ENCODE measurements at places on chromosomes 11 and 22.
A peak's percentile ranks its signal among the peaks of the same experiment; 100 is the strongest.

DNA sequence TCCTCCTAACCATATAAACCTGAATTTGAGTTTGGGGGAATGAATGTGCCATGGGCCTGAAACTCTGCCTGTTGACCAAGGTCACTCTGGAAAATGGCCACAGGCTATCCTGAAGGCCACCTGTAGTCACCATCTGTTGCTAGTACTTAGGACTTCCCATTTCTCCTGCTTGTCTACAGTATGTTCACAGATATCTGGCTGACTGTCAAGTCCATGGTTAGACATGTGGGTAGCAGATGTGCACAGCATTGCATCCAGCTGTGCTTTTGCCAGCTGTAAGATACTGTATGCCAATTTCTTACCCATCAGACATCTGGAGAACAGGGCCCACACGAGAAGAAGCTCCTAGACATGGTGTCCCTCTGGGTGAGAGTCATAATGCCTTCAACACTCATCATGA lies 475.4 kb downstream of the INSC start:
- no peak for DNase-seq

GRCh38 chr11:104700609-104701008 lies 197.7 kb downstream of the CASP12 start:
- no peak for DNase-seq

DNA sequence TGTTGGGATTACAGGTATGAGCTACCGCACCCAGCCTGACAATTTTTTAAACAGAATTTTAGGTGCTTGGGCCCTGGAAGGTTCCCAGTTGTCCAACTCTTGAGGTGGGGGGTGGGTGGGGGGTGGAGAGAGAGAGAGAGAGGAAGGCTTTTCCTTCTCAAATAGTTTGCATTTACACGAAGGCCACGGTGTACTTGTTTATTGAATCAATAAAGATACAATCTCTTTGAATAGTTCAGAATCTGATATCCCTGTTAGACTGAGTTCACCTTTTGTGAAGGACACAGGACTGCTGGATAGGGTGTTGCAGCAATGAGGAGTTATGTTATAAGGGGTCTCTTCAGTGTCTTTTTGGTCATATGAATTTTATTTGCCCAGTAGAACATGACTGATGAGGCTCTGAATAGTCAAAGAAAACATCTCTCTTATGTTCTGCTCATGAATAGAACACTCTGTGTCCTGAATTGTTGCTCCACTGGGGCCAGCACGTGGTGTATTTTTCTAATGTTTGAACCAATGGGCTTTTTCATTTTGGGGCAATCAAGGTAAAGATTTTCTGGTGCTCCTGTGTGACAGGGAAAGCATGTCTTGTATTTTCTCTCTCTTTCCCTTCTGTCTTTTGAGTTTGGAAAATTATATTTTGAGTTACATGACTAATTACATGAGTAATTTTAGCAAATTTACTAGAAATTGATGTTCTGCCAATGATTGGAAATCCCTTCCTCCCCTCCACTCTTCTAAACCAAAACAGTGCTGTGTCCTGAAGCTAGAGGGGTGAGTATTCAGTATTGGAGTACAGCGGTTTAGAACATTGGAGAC lies 61.7 kb downstream of the PTPRJ start:
- no peak for DNase-seq

GRCh38 chr11:60769273-60769672 lies 12.6 kb downstream of the MS4A15 start:
- no peak for DNase-seq

- DNase-seq = peak; percentile 24
These were observed 80.7 kb upstream of the PPARA start for GRCh38 chr22:46069521-46070214.

DNA sequence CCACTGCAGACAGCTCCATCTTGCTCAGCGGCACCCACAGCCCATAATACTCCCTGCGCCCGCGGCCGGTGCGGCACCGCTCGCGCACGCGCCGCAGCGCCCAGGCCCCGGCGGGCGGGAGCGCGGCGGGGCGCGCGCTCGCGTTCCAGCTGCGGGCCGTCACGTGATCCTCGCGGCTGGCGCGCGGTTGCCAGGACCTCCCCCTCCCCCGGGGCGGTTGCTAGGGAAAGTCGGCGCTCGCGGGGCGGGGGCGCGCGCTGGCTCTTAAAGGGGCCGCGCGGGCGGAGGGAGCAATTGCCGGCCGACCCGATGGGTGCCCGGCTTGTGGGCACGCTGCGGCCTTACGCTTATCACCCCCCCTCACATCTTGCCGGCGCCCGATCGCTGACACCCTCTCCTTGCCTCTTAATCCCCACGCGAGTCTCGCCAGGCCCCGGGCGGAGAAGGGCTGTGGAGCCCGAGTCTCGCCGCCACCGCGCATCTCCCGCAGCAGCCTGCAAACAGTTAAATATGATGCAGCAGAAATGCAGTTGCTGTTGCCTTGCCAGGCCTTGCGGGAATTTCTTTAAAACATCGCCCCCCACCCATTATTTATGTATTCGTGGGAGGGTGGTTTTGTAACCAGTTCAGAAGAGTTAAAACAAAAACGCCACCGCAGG lies at the start of gene CBX6:
TSS of gene CBX6 (minus strand) at position 45 of the 659 bp plus-strand sequence. CDS start at position 19, 26 bp downstream.
- DNase-seq = peak; percentile 88

GRCh38 chr11:120548682-120549209 lies 37.2 kb downstream of the GRIK4 start:
- no peak for DNase-seq

DNA sequence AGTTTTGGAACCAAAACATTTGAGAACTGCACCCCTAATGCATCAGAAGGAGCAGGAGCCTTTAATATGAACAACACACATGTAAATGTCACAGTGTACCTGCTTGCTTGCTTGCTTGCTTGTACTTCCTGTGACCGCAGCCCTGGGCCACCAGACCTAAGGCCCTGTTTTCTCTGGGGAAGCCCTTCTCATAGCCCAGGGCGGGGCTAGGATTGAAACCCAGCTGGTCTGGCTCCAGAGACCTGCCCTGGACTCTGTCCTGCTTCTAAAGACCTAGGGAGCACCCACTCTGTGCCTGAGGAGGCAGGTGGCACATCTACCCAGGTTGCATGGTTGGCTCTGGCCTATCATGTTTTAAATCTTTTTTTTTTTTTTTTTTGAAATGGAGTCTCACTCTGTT lies 7.6 kb upstream of the MCM5 start:
- DNase-seq = no peak
